ENCODE measurements at places on chromosomes 13 and 19.

GRCh38 chr13:52887165-52887564, 38.7 kb upstream of the PCDH8 start:
- no peak for DNase-seq

DNA sequence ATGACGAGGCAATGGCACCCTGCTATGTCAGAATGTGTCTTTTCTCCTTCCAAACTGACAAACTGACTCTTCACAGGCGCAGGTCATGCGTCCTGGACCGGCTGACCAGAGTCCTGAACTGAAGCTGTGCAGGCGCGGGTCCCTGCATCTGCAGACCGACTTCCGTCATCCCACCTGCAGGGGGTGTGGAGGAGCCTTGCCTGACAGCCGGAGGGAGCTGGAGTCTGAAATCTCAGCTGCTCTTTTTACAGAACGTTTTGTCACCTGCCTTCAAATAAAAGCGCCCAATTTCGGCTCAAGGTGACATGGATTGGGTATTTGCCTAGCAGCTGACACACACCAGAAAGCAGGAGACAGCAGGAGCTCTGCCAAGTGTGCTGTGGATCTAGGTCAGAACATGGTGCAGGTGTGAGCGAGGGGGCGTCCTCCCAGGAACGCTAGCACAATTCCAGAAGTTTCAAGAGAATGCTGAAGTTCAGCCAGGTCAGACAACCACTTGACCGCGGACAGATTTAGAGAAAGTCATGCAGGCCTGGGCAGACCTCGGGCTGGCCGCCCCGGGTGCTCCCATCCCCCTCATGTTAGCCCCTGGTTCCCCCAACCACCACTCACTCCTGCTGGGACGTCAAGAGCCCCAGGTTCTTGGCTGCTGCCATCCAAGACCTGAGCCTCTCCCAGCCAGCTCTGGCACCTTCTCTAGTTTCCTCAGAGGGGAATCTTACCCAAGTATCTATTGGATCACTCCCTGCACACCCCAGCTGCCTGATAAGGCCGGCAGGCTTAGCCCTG, 32.8 kb downstream of the ELL start:
- DNase-seq = no peak

DNA sequence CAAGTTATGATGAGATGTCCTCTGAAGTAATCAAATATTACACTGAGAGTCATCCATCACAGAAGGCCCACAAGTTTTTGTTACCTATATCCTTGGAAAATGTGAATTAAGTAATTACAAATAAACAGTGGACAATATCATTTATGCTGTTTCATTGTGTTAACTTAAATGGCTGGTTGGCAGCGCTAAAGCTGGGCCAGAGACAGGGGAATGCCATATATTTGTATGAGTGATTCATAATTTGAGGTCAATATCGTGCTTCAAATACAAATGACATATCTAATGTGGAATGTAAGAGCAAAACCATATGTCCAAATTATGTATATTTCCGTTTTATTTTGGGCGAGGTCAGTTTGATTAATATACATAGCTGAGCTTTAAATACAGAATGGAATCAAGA, 1556.2 kb downstream of the SLITRK5 start:
- DNase-seq = peak; percentile 47

- DNase-seq = no peak
These were observed 7.9 kb upstream of the SLC7A9 start for GRCh38 chr19:32877323-32877912.

DNA sequence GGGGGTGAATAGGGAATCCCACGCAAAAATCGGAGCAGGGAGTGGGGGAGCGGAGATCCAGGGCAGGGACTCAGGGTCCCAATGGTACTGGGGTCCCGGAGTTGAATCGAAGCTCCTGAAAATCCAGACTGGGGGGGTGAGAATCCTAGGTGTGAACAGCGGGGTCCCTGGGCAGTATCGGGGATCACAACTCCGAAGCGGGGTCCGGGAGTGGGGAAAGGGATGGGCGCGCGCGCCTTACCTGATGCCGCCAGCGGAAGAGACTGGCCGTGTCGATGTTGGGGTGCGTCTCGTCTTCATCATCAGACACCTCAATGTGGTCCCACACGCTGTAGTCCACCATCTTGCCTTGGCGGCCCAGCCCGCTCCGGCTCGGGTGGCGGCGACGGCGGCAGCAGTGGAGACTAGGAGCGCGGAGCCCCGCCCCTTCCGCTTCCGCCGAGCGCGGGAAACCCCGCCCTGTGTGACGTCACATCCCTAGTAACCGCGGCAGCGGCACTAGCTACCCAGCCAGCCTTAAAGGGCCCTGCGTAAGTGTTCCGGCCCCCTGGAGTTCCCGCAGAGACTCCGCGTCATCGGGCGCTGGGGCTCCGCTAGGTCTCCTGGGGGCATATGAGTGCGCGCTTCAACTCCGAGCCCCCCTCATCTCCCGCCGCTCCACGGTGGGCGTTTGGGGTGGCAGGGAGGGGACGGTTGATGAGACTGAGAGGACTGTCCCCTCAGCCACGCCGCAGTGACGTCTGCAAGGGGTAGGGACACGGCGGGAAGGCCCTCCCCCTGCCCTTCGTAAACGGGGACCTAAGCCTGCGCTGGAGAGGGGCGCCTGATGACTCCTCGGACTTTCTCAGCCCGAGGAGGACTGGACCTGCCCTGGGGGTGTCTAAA, at the start of gene CDC37:
CDC37 (minus strand) TSS at position 406 of the 885 bp plus-strand sequence; CDS start at position 343, 63 bp downstream.
- DNase-seq = peak; percentile 94

DNA sequence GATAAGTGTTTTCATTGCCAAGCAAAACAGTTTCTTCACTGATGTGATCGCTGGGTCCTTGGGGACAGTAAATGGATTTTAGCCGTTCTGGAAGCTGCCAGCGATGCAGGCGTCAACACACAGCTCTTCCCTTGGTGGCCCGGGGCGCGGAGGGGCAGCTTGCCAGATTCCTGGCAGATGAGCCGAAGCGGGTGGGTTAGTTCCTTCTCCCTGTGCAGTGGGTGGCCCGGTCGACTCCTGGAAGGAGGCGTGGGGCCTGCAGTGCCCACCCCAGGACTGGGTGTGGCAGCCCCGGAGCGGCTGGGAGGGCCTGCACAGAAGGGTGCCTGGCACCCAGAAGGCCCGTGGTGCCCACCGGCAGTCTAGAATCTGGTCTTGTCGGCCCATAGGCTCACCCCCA, 69.0 kb downstream of the KDM4B start:
- DNase-seq = no peak

DNA sequence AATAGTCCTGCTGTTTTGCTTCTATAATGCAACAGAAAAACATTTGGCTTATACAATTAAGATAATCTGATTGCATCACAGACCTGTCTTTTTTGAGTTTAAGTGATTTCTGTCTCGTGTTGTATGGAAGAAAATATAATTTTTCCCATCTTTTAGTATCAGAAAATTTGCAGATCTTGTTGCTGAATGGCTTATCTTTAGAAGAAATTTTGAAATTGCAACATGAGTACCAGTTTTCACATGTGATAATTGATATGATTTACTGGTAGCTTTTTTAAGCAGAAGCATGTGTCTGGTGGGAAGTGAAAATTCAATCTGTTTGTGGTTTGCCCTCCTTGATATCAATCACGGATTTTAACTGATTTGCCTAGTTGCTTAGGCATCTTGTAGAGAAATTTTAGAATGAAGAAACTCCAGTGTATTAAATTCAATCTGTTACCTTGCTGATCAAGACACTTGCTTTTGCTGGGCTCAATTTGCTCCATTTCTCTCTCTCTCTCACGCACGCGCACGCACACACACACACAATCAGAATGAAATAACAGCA, 89.8 kb upstream of the MYCBP2 start:
- DNase-seq = no peak

- no peak for DNase-seq
These were observed 13.3 kb downstream of the PLIN4 start for GRCh38 chr19:4504891-4505569.

DNA sequence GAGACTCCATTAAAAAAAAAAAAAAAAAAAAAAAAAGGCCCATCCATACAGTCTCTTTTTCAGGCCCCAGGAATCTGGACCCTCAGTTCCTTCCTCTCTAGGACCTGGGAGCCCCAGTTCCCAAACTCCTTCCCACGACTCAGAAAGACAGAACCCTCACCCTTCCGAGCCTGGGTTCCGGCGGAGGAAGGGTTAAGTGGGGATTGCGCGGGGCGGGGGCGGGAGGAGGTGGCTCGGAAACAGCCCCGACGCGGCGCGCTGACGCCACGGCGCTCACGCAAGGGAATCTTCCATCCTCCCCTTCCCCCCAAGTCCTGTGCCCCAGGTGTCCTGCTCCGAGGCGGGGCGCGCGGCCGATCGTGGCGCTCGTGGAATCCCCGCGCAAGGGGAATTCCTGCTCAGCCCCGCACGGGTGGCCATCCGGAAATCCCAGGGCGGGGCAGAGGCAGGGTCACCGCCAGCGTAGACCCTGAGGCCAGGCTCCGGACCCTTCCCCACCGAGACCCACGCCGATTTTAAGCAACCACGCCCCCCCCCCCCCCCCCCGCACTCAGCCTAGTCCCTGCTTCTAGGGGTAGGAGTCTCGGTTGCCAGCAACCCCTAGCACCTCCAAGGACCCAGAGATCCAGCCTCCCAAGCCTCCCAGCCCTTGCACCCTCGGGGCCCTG, 659 bp downstream of the NFKBID start:
- peak; percentile 81 for DNase-seq

Measured in NCI-H226 (cell line).